CD4-positive, alpha-beta T cell treated with Interleukin-1 beta for 1 hour (primary cell): ENCODE measurements at places on chromosomes 6 and 20.

DNA sequence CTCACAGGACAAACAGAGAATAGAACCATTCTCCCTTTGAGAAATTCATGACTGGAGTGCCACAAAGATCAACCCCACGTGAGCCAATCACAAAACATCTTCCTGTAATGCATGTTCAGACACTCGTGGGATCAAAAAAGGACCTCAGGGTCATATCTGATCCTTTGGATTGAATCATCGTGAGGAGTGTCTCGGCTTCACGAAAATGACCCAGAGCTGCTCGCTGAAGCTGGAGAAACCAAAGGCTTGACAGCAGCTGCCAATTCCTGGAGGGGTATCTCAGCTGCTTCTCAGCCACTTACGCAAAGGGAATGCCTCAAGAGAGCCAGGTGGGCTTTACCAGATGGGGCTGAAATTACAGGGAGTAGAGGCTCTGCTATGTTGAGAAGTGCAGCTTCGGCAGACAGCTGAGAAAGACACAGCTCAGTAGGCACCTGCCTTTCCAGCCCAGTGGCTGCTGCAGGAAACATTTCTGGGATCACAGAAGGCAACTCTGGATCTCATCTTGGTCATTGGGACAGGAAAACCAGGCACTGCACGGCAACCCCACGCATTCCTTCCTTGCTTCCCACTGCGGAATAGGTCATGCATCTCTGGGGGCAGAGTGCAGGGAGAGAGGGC lies 813.1 kb downstream of the KIF16B start:
- DNase-seq, result no peak

- DNase-seq, result no peak
These were observed 50.5 kb downstream of the SLC23A2 start for GRCh38 chr20:4950841-4951240.

DNA sequence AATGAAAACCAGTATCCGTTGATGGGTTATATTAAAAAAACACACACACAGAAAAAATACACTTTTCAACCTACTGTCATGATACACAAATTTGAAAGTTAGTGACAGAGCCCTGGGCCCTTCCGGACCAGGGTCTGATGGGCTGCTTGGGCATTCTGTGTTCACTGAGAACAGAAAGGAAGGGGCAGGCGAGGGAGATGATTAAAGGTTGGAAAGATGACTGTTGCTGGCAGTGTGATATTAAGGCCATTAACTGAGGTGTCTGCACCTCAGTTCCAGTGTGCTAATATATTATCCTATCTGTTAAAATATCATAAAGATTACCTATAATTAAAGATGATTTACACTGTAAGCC lies 18.7 kb upstream of the QKI start:
- no peak for DNase-seq

GRCh38 chr20:1934156-1934555 lies 38.9 kb downstream of the SIRPA start:
- no peak for DNase-seq

DNA sequence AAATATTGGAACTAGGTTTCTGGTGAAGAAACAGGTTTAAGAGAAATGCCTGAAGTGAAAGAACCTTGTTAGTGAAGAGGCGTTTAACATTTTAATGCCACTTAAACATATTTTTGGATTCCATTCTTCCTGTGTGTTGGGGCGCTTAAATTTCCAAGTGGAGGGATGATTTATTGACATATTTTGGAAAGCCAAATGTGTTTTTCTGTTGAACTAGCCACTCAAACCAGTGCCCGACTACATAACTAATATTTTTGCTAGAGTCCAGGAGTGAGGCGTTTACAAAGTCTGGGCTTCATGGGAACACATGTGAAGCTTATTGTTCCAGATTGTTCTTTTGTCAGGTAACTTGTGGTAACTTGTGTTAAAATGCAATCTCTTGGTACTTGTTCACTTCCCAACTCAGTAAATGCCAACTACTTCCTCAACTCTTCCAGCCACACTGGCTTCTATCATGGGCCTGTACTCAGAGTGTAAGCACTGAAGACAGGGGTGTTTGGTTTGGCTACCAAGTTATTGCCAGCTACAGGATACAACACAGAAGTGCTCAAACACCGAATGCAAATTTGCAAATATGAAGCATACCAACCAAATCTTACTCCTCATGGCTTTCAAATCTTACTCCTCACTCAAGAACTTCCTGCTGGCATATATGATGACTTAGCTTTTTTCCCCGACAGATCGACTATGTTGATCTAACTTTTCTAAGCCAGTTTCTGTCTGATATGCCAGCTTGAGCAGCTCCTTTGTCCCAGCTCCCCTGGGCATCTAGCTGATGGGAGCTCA lies 2.0 kb upstream of the ZNFX1 start:
- no peak for DNase-seq

GRCh38 chr20:6769903-6770785 lies 2.7 kb downstream of the BMP2 start:
- no peak for DNase-seq

GRCh38 chr6:160253714-160254113 lies 4.9 kb downstream of the SLC22A2 start:
- no peak for DNase-seq

DNA sequence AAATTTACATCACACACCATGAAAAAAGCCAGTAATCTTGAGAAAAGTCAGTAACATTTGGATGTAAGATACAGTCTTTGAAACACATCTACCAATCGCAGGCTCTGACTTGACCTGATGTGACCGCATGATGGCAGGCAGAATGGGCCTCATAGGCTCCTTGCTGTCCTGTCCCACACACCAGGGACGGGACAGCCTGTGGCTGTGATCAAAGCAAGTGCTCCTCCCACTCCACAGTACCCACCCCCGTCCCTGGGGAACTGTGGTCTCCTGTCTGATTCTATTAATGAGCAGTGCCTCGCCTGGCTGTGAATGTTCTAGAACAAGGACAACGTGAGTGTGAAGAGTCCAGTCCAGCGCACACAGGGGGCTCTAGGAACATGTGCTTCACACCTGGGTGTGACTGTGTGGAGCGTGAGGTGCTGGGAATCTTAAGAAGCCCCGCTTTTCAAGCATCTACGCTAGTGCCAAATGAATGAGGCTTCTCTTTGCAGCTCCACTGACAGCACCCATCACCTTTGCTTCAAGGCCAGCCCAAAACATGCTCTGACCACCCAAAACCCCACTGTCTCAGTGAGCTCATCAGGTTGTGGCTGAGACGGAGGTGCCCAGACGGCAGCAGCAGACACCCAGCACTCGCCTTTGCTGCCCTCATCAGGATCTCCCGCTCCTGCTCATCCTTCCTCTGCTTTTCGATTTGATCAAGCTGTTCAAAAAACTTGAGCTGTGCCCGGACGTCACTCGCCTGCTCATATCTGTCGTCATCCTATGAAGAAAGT lies 67.1 kb downstream of the TAF4 start:
- no peak for DNase-seq
